Stimulated activated CD8-positive, alpha-beta memory T cell treated with anti-CD3 and anti-CD28 coated beads, Interleukin-2, amount 100 ng/mL, for 1 hour (primary cell): ENCODE measurements at places on chromosomes 3 and 15.

DNA sequence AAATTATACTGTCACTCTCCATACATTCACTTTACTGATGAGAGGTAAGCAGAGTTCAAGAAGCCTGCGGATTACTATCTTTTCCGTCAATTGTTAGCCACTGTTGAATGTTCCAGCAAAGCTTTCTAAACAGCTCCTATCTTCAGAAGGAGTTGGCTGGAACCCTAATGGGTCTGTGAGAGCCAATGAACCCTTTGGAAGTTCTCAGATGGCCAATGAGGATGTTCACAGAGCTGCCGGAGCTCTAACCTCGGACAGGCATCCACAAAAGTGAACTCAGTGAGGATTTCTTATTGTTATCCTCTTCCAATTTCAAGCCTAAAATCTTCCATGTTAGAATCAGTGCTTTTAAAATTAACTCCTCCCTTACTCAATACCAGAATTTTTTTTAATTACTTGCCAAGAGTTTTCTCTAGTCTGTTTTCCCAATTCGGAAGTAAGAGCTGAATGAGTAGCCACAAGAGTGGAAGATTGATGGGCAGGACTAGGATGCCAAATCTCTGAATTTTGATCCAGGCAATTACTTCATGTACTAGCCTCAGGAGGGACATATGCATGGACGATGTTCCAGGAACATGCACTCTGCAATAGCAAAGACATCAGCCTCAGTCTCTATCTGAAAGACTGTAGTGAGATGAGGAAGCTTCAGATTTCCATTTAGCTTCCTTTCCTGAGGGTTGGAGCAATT is 78.1 kb downstream of the AGBL1 start:
- DNase-seq, result no peak

GRCh38 chr3:178849199-178849910 is 222.3 kb downstream of the ZMAT3 start:
- no peak for DNase-seq

DNA sequence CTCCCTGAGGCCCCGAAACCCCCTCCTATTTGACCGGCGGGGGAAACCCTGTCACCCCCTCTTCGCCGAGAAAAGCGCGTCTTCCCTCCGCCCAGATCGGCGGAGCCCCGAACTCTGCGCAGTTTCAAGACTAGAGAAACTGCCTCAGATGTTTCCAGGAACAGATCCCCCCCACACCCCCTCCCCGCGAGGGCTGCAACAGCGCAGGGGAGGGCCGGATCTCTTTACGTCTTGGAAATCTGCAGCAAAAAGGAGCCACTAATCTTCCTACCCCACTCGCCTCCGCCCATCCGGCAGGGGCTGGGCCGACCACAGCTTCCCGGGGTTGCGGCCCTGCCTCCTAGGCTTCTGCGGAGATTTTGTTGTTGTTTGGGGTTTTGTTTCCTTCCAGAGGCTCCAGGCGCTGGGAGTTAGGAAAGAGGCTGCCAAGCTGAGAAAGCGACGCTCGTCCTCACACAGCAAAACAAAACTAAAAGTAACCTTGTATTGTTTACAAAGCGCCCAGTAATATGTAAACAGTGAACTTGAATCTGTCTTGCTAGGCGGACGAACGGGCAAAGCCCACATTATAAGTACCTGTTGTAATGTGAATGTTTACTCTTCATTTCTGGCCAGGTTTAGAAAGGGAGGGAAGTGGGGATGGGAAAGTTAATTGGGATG is 2.2 kb downstream of the FOXB1 start:
- DNase-seq, result peak; percentile 54

DNA sequence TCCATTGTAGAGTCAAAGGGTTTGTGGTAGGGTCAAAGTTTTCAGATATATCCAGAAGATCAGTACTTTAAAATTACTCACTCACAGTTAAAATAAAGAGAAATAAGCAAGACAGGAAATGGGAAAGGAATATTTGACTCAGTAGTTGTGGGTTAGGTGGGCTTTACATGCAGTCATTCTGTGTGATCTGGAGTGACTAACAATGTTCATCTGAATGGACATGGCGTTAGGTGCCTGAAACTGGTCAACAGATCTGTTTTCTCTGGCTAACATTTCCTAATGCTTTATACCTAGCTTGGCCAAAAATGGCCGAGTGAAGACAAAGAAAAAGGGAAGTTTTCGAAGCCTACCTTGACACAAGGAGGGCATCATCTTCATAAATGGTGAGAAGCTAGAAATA is 133.4 kb upstream of the SATB1 start:
- no peak for DNase-seq

GRCh38 chr3:49124991-49125670 is 4.5 kb upstream of the USP19 start:
- DNase-seq, result no peak

GRCh38 chr15:90203922-90204321 is 2.8 kb downstream of the SEMA4B start:
- no peak for DNase-seq

DNA sequence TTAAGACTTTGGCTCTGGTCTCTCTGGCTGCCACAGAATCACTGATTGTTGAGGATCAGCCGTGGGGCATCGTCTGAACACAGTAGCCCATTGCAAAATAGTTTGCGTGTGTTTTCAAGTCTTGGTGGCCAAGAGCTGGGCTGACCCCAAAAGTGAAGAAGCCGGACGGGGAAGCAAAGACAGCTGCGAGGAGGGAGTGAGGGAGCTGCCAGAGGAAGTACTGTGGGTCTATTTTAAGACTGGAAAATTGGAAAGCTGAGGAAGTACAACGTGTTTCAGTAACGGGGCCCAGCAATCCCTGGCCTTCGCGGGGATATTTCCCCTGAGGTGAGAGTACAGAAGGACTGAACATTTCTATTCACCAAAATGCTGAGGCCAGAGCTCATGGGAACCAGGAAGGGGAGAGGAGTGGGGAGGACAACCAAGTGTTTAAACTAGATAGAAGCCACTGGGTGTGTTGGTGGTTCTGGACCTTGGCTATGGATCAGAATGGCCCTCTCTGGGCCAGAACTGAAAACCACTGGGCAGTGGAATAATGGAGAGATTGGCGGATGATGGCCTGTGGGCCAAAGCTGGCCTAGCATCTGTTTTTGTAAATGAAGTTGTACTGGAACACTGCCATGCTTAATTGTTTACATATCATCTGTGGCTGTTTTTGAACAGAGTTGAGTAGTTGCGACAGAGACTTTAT is 34.1 kb upstream of the LIMD1 start:
- no peak for DNase-seq

DNA sequence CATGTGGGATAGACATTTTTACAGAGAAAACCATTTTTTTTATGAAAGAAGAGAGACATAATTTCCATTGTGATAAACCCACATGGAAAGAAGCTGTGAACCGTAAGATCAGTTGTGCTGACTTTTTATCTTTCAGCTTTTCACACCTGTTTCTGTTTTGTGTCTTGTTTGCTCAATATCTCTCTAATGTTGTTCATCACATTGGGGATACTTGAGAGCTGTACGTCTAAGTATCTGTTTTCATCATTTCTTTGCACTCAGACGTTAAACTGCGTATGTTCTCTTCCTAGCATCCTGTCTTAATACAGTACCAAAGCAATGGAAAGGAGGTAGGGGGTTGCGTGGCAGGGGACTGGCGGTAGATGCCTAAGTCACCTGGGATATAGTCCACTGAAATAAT is 449.0 kb downstream of the NAALADL2 start:
- no peak for DNase-seq

DNA sequence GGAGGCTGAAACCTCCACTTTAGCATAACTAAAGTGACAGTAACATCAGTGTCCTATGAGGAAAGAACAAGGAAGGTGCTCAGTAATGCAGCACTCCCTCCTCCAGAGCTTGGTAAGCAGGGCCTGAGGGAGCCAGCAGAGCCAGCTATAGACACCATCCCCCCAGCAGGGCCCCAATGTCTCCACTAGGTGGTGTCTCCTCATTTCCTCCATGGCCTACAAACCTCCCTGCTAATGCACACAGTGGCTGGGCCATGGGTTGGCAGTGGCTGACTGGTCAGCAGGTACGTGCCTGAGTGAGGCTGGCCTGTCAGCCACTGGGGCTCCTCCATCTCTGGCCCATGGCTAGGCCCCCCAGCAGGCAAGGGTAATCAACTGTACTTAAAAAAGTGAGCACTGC is 13.6 kb downstream of the MRPS25 start:
- peak; percentile 16 for DNase-seq

- DNase-seq, result no peak
Observed at GRCh38 chr3:44892689-44893088, 18.3 kb downstream of the TGM4 start.

DNA sequence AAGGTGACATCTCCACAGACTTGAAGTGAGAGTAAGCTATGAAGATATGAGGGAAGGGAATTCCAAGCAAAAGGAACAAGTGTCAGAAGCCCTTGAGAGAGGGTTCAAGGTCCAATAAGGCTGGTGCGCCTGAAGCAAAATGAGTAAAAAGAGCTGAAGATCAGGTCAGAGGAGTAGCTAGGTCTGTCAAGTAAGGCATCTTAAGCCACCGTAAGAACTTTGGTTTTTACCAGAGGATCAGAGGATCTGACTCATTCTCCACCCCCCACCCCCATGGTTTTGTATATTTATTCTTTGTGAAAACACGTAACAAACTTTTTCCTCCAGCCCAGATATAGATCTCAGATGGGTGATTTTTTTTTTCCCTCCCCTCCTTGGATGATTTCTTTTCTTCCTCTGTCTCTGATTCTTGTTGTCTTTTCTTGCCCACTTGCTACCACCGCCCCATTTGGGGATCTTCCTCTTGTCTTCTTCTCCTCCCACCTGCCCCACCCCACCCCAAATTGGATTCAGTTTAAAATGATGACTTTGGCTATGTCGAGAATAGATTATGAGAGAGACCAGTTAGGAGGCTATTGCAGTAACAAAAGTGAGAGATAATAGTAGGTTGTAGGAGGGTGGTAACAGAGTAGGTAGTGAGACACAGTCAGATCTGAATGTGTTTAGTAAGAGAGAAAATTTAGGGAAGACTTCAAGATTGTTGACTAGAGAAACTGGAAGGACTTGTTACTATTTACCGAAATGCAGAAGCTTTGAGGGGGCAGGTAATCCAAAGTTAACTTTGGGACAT is 6.1 kb downstream of the TRMT10C start:
- no peak for DNase-seq

DNA sequence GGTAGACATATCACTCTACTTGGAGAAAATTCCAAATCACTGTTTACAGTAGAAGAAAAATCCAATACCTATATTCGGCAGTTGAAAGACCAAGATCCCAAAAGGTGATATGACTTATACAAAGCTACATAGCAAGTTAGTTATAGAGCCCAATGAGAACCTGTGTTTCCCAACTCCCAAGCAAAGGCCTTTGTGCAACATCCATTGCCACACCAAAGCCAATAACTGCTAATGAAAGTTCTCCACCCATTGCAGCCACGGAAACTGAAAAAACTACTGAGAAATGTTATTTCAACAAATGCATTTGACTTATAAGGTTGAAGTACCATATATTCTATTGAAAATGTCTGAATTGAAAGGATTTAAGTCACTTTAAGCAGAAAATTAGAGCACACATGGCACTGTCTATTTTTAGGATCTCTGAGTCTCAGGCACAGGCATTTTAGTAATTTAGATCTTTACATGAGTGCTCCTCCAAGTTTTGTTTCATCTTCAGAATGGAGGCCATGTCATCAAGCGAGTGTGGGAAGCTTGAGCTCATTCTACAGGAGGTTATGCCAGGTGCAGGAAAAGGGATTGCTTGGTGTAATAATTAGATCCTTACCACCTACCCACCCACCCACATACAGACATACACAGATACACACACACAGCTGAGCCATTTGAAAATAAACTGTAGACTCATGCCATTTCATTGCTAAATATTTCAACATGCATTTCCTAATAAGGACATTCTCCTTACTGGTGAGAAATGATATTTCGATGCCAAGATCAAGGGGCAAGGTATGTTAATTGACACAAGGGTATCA is 19.7 kb upstream of the ANO10 start:
- DNase-seq, result no peak

DNA sequence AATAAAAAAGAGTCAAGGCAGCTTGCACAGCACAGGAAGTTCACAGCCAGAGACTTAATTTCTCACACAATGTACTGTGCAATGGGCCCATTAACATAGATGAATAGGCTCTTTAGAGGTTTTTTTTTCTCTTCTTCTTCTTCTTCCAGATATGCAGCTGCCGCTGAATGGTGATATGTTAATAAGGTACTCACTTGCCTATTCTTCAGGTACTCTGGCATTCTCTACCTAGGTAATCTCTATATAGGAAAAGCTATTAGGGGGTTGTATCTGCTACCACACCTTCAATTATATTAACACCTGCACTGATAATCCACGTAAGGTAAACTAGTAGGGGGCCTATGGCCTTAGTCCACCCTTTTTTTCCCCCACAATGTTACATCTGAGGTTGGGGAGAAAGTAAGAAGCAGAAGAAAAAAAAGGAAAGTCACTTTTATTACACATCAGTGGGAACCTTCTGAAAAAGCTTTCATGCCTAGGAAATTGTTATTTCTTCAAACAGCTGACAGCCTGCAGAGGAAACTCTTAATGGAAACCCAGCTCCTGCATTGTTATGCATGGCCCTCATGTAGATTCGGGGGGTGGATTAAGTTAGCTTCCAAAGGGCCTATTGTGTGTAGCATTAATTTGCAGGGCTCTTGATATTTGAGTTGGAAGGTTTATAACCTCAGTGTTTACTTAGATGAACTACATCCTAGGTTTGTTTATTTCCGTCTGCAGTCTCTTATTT is 525.5 kb downstream of the ZIC1 start:
- DNase-seq, result no peak

- no peak for DNase-seq
Observed at GRCh38 chr15:71784719-71785118, 25.6 kb upstream of the NR2E3 start.

DNA sequence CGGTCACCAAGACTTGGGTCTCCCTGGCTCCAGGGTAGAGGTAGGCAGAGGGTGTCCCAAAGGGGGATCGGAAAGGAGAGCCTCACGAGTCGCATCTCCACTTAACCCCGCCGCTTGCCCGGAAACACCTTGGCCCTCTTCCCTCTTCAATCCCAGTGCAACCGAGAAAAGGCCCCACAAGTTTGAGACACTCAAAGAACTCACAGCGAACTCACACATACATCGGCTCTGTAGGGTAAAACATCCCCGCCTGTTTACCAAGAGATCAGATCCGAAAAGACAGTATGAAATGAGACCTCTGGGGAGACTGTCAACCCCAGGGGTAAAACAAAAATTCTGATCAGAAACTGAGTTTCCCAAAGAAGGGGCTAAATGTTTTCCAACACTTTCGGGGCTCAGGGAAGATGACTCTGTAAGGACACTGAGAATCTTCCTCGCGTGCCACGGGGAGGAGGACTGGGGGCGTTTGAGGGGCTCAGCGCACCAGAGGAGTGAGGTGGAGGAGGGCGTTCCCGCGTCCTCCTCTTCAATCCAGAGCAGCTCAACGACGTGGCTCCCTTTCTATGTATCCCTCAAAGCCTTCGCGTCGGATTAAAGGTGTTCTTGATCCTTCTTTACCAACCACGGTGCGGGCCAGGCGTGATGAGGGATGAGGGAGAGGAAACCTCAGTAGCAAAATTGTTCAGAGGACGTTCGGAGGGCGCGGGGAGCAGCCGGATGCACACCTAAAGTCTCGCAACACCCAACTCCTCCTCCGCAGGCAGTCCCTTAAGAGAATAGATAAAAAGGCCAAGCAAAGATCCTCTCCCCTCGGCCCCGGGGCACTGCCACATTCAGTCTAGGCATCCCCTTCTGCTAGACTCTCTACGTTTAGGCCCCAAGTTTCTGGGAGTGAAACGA is 3.7 kb downstream of the WNT5A start:
- no peak for DNase-seq

- DNase-seq, result no peak
Observed at GRCh38 chr15:96818861-96819260, 488.4 kb downstream of the NR2F2 start.

- DNase-seq, result no peak
Observed at GRCh38 chr15:69976366-69976994, 121.2 kb downstream of the TLE3 start.

- DNase-seq, result no peak
Observed at GRCh38 chr3:901953-902778, 190.7 kb upstream of the CNTN6 start.
